Left cardiac atrium (tissue), 4 donors: ENCODE measurements at places on chromosomes 2 and 18.

DNA sequence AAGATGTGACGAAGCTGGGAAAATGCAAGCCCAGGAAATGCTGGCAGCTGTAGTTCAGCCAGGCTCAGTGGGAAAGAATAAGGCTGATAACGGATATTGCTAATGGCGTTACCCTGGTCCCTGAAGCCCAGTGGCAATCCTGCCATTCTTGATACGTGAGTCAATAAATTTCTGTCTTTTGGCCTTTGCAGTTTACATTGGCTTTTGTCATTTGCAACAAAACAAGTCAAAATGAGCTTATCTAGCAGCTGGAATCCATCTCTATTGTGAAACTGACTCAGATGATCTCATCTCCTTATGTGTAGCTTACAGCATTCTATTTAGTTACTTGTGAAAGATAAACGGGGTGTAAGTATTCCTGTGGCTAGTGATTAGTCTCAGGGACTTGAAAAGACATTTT, 43.8 kb downstream of the ARL6IP6 start:
- DNase-seq = peak; percentile 33

DNA sequence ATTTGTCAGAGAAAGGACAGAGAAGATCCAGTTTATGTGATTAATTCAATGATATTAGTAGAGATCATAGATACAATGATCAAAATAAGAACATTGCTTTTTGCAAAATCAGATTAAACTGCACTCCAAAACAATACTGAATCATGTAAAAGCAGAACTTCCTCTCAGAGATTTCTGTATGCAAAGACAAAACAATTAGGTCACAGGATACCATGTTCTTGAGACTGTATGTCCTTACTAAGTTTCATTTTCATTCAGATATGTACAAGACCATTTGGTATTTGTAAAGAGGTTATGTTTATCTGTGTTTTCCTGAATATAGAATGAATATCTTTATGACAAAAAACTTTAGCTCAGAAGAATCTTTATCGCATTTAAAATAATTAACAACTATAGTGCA, 161.8 kb downstream of the DLGAP1 start:
- DNase-seq = no peak

- no peak for DNase-seq
Measured at GRCh38 chr18:49723648-49724180, 89.6 kb downstream of the ACAA2 start.

DNA sequence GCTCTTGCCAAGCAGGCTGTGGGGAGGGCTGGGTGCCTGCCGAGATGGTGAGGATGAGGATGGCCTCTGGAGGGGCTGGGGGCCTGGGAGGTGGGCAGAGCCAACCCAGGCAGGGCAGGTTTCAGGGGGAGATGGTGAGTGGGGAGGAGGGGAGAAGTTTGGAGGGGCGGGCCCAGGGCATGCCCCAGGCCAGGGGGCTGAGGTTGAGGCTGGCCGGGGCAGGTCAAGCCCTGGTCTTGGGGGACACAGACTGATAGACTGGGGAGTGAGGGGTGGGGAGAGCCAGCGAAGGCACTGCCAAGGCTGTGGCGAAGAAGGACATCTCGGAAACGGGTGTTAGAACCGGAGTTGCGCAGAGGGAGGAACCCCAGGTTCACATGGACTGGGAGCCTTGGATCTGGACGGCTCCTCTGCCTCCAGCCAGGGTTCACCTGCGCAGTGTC, 12.6 kb downstream of the CAPN10 start:
- peak; percentile 18 for DNase-seq

DNA sequence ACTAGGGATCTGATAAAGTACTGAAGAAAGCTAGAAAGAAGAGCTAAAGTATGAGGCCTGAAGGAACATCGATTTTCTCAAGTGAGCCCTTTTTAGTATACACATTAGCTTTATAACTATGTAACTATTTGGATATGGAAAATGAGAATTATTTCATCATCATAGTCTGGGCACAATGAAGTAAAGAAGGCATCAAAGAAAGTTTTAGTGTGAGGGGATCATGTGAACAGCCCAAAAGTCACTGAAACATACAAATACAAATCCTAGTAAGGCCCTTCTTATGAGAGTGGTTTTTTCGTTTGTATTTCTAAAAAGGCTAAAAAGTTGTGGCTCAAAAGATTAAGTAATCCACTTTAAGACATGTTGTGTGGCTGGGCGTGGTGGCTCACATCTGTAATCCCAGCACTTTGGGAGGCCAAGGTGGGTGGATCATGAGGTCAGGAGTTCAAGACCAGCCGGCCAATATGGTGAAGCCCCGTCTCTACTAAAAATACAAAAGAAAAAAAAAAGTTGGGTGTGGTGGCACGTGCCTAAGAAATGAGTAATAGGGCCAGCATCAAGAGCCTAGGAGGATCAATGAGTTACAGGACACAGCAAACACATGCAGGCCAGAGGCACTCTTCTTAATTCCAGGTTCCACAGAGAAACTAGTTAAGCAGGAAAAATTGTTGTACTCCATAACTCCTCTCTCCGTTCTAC, 61.9 kb downstream of the PUM2 start:
- DNase-seq = no peak
